NCI-H187 (cell line): ENCODE measurements at places on chromosomes 3 and 15.

DNA sequence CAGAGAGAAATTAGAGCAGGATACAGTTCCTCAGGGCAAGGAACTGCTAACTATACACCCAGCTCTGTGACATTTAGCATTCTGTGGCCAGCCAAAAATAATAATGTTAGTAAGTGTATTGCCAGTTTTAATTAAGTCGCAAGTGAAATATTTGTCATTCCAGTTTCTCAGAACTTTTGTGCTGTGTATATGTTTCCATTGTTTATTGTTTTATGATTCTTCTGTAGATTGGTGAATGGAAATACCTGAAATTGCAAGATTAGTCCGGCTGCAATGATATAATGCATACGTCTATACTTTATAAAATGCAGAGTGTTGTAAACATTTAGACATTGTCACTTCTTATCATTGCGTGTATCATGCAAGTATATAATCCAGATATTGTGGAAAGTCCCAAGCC is 351.3 kb upstream of the GRM7 start:
- no peak for DNase-seq

GRCh38 chr15:91930092-91930491 is 76.6 kb downstream of the SLCO3A1 start:
- DNase-seq: no peak

DNA sequence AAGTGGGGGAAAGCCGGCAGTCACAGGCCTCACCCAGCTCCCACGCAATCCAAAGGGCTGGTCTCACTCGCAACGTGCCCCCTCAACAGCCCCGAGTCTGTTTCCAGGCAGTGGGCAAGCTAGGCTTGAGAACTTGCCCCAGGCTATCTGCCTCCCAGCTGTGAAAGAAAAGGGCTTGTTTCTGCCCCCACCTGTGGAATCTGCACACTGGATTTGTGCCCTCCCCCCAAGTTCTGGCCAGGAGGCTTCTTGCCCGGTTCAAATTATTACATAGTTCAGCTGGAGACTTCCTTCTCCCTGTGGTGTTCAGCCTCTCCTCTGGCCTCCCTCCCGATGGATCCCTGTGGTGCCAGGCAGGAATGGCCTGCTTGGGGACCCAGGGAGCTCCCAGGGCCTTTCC is 283.9 kb upstream of the LYSMD4 start:
- DNase-seq: no peak

GRCh38 chr15:77991029-77991406 is 86.5 kb downstream of the TBC1D2B start:
- no peak for DNase-seq

- DNase-seq: no peak
These were observed 77.6 kb downstream of the CLDN11 start for GRCh38 chr3:170496026-170496867.

GRCh38 chr3:15310491-15311370 is 21.7 kb downstream of the SH3BP5 start:
- DNase-seq: no peak

DNA sequence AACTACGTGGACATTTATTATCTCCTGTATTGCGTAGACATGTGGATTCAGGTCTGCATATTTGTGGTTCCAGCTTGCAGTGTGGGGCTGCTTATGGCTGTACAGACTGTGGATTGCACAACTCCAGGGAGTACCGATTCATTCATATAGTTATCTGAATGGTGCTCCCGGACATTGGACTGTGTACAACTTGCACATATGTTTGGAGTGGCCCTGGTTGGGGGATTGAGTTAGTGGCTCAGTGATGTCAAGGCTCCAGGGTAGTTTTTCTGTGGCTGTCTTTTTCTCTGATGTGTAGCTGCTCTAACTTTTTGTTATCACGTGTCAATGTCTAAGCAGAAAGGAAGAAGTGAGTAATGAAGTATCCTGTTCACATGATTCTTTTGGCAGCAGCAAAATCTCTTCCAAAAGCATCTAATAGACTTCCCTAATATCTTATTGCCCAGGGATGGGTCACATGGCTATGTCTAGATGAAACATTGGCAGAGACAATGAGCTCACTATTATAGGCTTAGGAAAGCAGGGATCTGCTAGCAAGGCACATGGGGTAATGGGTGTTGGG is 15.8 kb downstream of the ST3GAL6 start:
- no peak for DNase-seq

DNA sequence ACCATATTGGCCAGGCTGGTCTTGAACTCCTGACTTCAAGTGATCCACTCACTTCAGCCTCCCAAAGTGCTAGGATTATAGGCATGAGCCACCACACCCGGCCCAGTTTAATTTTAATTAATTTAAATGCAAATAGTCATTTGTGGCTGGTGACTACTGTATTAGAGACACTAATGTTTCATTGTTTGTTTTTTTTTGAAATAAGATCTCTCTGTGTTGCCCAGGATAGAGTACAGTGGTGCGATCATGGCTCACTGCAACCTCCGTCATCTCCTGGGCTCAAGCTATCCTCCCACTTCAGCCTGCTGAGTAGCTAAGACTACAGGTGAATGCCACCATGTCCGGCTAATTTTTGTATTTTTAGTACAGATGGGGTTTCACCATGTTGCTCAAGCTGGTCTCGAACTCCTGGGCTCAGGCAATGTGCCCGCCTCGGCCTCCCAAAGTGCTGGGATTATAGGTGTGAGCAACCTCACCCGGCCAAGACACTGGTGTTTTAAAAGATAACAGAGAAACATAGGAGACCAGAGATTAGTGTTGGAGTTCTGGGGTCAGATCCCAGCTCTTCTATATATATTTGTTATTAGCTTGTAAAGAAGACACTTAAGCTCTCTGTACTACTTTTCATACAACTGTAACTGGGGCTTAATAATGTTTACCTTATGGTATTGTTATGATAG is 34.5 kb upstream of the RAB11A start:
- no peak for DNase-seq
